ENCODE measurements at places on chromosomes 7 and 10.

DNA sequence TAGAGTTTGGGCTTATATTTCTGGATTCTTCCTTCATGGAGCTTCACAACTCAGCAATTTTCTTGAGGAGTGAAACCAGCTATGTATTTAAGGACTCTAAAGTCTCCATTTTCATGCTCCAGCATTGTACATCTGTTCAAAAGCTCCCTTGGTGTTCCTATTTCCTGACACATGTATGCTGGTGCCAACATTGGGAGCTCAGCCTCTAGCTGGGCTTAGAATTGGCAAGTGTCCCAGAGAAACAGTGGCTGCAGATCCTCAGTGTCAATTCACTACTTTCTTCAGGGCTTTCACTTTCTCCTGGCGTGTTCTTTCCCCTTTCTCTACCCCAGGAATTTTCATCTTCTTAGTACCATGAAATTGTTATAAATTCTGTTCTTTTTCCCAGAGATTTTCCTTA is 103.1 kb downstream of the ZNF467 start:
- DNase-seq: no peak

GRCh38 chr7:46421441-46422230 is 500.6 kb upstream of the IGFBP3 start:
- no peak for DNase-seq

DNA sequence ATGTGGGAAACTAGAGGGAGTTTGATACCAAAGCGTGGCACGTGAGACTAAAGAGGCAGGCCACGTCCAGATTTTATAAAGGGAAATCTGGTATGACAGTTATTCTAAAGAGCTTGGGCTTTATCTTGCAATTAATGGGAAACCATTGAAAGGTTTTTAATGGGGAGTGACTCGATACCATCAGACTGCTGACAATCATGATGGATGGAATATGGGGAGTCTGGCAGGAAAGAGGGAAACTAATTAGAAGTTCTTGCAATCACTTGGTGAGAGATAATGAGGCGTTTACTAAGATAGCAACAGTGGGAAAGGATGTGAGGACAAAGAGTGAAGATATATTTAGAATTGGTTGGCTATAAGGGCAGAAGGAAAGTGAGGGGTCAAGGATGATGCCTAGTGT is 94.0 kb downstream of the MBL2 start:
- DNase-seq: no peak

DNA sequence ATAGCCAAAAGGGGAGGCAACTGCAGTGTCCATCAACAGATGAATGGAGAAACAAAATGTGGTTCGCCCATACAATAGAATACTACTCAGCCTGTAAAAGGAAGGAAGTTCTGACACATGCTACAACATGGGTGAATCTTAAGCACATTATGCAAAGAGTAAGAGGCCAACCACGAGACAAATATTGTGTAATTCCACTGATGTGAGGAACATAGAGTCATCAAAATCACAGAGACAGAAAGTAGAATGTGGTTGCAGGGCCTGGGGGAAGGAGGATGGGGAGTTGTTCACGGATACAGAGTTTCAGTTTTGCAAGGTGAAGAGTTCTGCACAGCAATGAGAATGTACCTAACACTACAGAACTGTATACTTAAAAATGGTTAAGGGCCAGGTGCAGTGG is 13.7 kb upstream of the C10orf71 start:
- DNase-seq: no peak

DNA sequence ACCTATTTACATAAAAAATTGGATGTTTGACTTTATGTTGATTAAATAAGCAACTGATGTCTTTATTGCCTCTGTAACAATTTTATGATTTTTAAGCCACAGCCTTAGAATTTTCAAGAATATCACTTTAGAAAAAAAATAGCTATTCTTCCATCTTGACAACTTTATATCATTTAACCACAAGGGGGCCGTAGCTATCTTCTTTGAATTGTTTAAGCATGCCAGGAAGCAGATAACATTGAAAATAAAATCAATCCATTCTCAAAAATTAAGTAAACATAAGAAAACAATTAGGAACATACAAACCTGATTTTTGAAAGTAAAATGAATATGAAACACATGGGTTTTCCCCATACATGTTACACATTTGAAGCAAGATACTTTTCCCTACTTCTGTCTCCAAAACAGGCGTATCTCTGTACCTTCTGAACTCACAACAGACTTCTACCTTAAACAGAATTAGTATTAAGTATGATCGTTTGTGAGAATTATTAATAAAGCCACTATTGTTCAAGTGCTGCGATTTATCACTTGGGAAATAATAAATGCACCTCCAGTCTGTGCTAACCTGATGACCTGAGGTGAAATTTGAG is 209.0 kb downstream of the CACNA2D1 start:
- DNase-seq: no peak

DNA sequence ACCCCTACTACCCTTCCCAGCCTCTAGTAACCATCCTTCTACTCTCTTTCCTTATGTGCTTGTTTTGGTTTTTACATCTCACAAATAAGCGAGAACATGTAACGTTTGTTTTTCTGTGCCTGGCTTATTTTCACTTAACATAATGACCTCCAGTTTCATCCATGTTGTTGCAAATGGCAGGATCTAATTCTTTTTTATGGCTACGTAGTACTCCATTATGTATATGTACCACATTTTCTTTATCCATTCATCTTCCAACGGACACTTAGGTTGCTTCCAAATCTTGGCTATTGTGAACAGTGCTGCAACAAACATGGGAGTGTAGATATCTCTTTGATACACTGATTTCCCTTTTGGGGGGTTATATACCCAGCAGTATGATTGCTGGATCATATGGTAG is 33.6 kb upstream of the SLC26A4 start:
- no peak for DNase-seq

- no peak for DNase-seq
Measured at GRCh38 chr7:47454069-47454973, 127.6 kb downstream of the TNS3 start.

DNA sequence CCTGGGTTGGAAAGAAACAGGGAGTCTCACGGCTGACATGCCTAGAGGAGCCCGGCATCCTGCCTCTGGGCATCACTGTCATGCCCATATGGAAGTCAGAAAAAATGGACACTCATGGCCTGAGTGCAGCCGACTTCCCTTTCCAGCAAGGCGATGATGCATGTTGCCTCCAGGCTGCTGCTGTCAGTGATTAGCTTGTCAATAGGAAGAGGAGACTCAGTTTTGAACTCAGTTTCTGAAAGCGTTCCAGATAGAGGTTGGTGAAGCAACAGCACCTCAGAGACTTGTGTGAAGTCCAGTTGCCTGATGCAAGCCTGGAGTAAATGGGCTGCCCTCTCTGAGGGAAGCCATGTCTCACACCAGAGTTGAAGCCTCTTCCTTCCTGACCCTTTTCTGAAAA is 148.4 kb downstream of the TPST1 start:
- no peak for DNase-seq

DNA sequence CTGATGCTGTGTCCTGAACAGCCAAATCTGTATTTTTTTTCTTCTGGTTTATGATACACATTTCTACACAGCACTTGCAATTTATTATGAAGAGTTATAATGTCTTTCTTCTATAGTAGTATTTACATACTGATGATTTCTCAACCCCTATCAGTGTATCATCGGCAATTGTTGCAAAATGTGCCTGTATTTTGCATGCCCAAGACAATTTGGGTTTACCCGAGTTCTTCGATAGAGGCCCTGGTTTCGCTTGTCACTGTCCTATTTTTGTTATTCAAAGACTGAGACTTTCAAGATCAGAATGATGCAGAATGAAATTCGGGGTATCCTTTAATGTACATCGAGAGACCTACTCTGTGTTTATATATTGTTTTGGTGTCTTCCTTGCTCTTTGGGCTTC is 184.5 kb upstream of the PRSS58 start:
- DNase-seq: no peak

DNA sequence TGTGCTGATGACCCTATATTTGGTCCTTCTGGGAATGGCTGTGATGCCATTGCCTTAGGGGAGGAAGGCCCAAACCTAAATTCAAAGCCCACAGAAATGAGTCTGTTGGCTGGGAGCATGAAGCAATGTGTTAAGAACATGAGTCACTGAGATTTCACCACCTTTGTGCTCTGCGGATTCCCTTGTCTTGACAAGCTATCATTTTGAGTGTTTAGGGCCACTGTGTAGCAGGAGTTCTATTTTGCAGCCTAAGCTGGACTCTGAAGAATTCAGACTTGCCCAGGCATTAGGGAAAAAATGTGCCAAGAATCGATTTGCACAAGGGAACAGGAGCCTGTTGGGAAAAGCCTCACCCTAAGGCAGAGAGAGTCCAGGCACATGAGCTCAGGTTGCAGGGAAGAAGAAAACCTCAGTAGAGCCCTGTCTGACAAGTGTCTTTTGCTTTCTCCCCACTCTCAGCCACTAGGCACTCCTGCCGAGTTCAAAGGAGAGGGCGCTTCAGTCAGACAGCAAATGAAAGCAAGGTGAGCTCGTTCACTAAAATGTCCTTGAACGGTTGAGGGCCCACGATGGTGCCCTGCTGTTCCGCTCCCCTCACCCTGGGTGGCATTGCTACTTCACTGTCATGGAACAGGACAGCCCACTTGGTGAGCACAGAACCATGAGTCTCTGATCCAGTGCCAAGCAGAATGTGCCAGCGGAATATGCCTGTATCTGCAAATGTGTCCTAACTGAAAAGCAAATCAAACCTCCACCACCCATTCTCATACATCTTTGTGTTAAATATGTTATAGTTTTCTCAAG is 93.6 kb downstream of the PRLHR start:
- no peak for DNase-seq

DNA sequence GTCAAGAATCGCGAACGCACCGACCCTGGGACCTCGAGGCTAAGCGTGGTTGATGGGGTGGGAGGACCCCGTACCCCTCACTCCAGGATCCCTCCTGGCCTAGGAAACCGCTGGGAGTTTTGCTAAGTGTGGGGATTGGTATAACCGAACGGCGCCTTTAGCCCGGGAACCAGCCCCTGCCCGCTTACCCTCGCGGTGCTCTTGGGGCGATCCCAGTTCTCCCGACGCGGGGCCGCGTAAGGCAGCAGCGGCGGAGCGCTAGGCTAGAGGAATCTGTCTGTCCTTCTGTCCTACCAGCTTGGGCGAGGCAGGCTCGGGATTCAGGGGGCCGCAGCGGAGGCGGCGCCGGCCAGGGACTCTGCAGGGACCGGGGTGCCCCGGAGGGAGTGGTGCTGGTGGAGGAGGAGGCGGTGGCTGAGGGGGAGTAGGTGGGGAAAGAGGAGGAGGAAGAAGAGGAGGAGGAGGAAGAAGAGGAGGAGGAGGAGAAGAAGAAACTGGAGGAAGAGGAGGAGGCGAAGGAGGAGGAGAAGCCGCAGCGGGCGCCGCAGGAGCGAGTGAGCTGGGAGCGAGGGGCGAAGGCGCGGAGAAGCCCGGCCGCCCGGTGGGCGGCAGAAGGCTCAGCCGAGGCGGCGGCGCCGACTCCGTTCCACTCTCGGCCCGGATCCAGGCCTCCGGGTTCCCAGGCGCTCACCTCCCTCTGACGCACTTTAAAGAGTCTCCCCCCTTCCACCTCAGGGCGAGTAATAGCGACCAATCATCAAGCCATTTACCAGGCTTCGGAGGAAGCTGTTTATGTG is 439 bp upstream of the EMX2 start:
- DNase-seq: no peak

- no peak for DNase-seq
Measured at GRCh38 chr7:54729107-54729506, 29.9 kb downstream of the SEC61G start.

DNA sequence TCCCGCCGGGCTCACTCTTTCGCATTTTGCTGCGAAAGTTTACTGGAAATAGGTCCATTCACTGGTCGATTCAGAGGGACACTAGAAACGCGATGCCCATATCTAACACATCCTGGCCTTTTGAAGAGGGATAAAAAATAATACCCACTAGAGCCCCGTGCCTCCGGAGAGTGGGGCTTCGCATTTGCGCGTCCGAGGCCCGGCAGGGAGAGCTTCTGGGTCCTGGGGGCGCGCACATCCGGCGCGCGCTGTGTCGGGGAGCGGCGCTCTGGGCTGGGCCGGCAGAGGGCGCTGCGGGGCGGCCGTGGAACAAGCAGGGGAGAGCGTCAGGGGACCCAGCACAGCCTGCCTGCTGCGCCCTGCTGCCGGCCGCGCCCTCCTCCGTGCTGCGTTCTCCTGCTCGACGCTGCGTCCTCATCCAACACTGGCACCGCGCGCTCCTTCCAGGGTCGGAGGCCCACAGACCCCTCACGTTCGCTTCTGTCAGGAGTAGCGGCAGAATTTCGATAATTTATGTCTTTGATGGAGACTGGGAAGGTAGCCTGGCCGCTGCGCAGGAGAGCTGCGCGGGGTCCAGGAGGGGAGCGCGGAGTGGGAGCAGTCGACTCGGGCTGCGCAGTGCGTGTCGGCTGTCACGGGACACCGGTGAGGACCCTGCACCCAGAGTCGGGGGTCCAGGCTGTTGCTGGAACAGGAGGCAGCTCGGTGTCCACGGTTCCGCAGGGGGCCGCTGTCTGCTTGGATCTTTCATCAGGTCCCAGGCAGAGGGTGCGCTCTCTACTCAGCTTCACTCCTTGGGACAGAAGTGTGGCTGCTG is 41.5 kb upstream of the ZNF32 start:
- DNase-seq: peak; percentile 75

GRCh38 chr10:132035476-132035875 is 30.3 kb upstream of the JAKMIP3 start:
- no peak for DNase-seq

DNA sequence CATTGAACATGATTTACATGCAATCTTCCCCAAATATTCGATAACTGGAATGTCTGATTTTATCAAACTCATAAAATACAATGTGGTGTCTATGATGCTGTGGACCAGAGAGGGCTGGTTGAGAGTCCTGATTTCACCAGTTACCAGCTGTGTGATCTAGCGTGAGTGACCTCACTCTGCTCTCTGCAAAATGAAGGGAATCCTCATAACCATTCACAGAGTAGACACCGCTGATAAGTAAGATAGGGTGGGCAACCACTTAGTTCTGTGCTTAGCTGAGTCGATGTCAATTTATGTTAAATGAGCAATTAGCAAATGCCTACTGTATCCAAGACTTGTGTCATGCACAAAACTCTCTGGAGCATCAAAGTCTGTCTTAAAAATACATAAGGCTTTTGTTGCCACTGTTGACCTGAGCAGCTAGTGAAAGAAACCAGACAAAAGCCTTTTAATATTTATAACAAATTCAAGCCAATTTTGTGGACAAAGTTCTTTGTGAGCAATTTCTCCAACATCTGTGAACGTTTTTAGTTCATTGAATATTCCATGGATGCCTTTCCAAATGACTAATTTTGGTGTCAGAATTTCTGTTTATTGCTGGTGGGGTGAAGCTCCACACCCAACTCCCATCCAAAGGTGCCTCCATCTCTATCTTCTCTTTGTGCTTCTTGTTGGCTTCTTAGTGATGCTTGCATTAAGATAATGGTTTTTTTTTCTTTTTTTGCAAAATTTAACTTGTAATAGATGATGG is 314.2 kb downstream of the ADRA2A start:
- DNase-seq: no peak

- no peak for DNase-seq
Measured at GRCh38 chr10:5589011-5589660, 64.4 kb downstream of the CALML3 start.
